ENCODE measurements at places on chromosomes 6 and 20.

GRCh38 chr6:45892696-45893245 lies 122.9 kb downstream of the CLIC5 start:
- DNase-seq: no peak

DNA sequence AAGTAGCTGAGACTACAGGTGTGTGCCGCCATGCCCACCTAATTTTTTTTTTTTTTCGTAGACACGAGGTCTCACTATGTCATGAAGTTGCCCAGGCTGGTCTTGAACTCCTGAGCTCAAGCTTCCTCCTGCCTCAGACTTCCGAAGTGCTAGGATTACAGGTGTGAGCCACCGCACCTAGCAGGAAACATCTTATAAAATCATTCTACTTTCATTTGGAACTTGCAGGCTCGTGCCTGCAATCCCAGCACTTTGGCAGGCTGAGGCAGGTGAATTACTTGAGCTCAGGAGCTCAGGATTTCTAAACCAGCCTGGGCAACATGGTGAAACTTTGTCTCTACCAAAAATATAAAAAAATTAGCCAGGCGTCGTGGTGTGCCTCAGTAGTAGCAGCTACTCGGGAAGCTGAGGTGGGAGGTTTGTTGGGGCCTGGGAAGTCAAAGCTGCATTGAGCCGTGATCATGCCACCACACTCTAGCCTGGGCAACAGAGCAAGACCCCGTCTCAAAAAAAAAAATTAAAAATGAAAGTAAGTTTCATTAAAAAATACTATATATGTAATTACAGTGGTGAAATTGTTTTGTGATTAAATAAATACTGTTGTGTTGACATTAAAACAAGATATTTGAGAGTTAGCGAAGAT lies 15.1 kb downstream of the MAPK14 start:
- no peak for DNase-seq

GRCh38 chr6:150063640-150064039 lies 5.3 kb downstream of the ULBP3 start:
- no peak for DNase-seq

- no peak for DNase-seq
These were observed 36.8 kb downstream of the C6orf15 start for GRCh38 chr6:31075528-31075927.

- peak; percentile 65 for DNase-seq
These were observed 114.6 kb downstream of the LCA5 start for GRCh38 chr6:79422666-79423065.

- no peak for DNase-seq
These were observed 17.4 kb downstream of the MDFI start for GRCh38 chr6:41655646-41656001.

- DNase-seq: no peak
These were observed 195.1 kb upstream of the CITED2 start for GRCh38 chr6:139569566-139569965.

DNA sequence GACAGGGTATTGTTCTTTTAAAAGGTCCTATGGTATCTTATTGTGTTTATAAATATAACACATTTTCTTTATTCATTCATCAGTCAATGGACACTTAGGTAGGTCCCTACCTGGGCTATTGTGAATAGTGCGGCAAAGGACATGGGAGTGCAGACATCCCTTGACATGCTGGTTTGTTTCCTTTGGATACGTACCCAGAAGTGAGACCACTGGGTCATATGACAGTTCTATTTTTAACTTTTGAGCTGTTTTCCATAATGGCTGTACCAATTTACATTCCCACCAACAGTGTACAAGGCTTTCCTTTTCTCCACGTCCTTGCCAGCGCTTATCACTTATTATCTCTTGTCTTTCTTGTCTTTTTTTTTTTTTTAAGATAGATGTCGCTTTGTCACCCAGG lies 627.5 kb downstream of the PRKN start:
- DNase-seq: no peak

GRCh38 chr20:51452091-51452613 lies 90.4 kb downstream of the NFATC2 start:
- no peak for DNase-seq

- DNase-seq: no peak
These were observed 7.2 kb upstream of the TRIB3 start for GRCh38 chr20:373171-373890.

- no peak for DNase-seq
These were observed 33.1 kb downstream of the FGD2 start for GRCh38 chr6:37038292-37039198.

DNA sequence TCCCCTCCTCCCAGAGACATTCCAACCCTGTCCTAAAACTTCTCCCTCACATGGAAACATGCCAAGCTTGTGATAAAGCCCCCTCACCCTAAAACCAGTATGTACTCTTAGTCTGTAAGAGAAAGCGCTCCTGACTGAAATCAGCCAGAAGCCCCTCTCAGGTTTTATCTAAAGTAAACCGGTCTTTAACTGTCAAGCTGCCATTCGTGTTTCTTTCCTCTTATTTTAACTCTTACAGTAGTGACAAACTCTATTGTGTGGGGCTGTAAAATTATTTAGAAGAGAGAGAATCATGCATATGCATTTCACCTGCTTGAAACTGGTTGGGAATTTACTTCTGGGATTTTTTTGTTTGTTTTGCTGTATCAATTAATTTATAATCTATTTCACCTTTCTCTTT lies 62.7 kb downstream of the FARS2 start:
- no peak for DNase-seq

- DNase-seq: no peak
These were observed 76.9 kb upstream of the RIPOR2 start for GRCh38 chr6:25012657-25013056.

- no peak for DNase-seq
These were observed 35.6 kb upstream of the SLCO4A1 start for GRCh38 chr20:62606551-62607201.

DNA sequence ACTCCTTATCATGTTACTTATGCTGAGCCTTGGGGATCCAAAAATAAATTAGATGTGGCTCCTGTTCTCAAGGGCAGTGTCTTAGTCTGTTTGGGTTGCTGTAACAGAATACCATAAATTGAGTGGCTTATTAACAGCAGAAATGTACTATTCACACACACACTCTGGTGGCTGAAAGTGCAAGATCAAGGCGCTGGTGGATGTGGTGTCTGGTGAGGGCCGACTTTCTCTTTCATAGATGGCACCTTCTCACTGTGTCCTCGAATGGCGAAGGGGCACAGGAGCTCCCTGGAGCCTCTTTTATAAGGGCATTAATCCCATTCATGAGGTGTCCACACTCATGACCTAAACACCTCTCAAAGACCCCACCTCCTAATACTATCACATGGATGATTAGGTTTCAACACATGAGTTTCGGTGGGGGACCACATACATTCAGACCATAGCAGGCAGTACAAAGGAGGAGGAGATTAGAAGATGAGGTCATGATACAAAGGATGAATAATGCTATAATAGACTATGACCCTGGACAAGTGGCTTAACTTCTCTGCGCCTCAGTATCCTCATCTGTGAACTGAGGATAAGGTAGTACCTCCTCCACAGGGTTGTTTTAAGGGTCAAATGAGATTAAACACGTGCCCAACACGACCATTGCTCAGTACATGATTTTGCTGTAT lies 34.1 kb downstream of the RPP40 start:
- no peak for DNase-seq

GRCh38 chr6:35476004-35476403 lies 7.8 kb downstream of the RPL10A start:
- no peak for DNase-seq

- no peak for DNase-seq
These were observed 12.9 kb upstream of the SLC9A8 start for GRCh38 chr20:49799698-49800097.

GRCh38 chr6:166365806-166366205 lies 16.9 kb downstream of the MPC1 start:
- DNase-seq: no peak

DNA sequence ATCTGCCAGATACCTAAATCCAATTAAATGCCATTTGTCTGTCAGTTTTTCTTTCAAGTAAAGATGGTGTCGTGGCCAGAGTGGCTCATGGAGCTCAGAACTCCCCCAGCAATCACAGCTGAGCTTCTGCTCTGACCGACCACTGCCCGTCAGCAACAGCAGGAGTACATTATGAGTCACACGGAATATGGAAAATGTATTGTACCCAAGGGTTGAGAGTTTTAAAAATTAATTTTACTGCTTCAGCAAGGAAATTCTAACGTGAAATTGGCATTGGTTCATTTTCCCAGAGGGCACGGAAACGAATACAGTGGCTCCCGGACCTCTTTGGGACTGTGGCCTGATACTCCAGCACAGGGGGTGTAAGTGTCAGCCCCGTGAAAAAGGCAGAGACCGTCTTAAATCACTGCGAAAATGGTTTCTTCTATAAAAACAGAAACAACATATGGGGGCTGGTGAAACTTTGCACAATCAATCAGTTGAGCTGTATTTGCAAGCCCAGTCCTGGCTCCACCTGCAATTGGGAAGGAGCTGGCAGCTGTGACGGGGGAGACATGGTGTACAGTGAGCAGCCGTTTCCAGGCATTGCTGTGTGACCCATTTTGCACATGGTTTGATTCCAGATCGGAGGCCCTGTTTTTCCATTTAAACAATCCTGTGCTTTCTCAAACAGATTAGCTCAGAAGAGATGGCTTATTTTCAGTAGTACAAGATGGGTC lies 12.8 kb downstream of the NPEPL1 start:
- DNase-seq: no peak

- DNase-seq: no peak
These were observed 12.9 kb downstream of the CASS4 start for GRCh38 chr20:56424931-56425330.

DNA sequence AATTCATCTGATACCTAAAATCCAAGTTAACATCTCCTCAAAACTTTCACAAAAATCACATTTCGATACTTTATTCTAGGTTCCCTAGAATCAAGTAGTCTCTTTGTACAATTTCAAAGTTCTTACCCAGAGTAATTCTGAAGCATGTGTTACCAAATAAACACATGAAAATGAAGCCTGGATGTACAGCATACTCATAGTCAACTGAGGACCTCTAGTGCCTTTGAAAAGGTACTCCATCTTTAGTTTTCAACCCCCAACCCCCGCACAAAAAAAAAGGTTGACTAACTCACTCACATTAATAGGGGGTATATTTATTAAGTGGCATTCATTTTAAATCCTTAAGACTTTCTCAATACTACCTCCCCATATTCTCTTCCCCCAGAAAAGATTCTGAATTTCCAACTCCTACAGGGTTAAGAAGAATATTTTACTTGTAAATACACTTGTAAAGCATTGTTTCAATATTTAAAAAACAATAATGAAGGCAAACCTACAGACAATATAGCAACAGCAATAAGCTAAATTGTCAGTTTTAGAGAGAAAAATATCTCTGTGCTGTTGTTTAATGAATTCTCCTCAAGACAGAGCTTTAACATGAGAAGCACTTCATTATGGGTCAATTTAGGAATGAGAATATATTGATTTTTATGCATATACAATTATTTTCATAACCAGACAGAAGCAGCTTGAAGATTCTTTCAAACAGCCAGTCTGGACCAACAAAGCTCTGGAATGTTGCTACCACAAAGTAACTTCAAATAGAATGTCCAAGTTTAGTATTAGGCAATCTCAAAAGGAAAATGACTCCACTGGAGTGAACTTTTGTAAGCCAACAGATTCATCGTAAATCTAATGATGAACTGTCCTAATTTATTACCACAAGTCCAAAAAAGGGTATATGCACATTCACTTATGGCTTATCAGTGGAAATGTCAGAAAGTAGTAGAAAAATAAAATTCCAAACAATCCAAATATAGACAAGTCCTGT lies 3.3 kb downstream of the PLN start:
- DNase-seq: peak; percentile 67

Measured in pons (tissue), 1 donor.